ENCODE measurements at places on chromosomes 11 and 22.

DNA sequence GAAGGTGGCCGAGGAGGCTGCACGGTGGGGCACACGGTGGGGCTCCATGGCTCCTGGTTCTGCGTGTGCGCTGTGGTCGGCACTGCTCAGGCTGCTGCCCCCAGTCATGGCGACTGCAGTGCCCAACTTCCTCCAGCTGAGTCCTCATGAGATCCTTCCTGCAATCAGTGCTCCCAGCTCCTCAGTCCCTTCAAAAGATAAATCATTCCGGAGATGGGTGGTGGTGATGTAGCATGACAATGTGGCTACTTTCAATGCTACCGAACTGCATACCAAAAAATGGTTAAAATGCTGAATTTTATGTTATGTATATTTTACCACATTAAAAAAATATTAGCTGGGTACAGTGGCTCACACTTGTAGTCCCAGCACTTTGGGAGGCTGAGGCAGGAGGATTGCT is 14.1 kb upstream of the VPREB1 start:
- DNase-seq, result no peak

DNA sequence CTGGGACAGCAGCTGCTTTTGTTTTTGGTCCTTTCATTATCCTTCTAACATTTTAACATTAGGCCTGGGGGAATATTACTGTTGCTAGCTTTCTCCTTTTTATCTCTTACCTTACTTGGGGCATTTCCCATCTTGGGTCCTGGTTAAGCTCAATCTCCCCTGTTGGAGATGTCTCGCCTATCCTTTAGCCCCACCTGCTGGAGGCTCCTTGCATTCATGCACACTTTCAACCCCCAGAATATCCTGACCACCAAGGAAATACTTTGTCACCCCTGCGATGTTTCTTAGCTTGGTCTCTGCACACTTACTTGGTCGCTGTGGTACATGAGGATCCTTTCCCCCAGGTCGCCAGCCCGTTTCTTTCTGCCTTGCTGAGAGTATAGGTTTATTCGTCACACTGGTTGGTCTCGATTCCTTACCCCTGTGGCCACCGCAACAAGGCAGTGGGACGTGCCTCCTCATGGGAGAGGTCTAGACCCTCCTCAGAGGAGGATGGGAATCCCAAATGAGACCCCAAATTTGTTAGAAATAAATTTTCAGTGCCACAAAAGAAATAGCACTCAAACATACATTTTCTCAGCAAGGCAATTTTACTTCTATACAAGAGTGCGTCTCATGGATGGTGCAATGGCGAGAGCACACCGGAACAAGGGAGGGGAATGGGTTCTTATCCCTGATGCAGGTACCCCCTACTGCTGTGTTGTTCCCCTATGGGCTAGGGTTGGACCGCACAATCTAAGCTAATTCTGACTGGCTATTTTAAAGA is 5.4 kb upstream of the TXN2 start:
- no peak for DNase-seq

DNA sequence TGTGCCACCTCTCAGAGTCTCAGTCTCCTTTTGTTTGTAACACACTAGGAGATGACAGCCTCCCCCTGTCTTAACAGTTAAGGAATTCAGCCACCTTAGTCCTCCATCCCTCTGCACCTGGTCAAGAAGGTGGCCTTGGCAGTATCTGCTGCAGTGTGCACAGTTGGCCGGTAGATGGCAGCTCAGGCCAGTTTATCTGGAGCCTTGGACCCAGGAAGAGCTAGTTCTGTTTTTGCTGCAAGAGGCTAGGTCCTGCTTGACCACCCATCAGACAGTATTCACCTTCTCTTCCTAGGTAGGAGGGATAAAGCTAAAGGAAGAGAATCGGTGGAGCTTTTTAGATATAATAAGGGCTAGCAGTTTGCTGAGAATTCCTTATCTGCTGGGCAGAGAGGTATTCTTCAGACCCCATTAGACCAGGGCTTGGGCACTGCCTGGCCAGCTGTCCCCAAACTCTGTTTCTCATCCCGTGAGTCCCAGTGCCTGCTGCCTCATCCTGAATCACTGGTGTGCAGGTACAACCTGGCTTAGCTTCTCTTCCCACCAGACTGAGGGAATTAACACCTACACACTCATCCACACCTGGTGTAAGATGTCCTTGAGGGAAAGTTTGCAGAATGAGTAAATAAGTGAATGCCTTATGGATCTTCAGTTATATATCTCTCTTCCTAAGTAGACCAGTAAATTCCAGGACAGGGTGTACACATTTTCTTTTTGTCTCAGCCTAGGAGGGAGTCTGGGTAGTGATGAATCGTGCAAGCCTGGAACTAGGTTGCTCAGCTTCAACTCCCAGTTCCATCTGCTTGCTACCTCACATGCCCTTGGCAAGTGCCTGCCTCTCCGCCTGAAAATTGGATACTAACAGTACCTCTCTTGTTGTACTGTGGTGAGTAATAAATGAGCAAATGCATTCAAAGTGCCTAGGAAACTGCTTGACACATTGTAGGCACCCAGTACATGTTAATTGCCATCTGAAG is 70.8 kb upstream of the NARS2 start:
- DNase-seq, result no peak

GRCh38 chr11:94650756-94651155 is 83.6 kb downstream of the PIWIL4 start:
- DNase-seq, result peak; percentile 80

DNA sequence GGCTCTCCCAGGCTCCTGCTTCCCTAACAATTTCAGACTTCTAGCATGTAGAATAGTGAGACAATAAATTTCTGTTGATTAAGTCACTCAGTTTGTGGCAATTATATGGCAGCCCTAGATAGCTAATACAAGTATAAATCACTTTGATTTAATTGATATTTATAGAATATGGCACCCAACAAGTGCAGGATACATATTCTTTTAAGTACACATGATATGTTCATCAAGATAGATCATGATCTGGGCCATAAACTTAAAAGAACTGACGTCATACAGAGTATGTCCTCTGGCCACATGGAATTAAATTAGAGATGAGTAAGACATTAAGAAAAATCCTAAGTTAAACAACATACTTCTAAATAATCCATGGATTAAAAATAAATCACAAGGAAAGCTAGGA is 67.5 kb upstream of the AMOTL1 start:
- no peak for DNase-seq

- DNase-seq, result no peak
These were observed 5.2 kb downstream of the OLFML1 start for GRCh38 chr11:7490535-7490934.

GRCh38 chr11:115360186-115360824 is 143.9 kb downstream of the CADM1 start:
- no peak for DNase-seq

- DNase-seq, result no peak
These were observed 522 bp downstream of the RHOG start for GRCh38 chr11:3840004-3840869.

DNA sequence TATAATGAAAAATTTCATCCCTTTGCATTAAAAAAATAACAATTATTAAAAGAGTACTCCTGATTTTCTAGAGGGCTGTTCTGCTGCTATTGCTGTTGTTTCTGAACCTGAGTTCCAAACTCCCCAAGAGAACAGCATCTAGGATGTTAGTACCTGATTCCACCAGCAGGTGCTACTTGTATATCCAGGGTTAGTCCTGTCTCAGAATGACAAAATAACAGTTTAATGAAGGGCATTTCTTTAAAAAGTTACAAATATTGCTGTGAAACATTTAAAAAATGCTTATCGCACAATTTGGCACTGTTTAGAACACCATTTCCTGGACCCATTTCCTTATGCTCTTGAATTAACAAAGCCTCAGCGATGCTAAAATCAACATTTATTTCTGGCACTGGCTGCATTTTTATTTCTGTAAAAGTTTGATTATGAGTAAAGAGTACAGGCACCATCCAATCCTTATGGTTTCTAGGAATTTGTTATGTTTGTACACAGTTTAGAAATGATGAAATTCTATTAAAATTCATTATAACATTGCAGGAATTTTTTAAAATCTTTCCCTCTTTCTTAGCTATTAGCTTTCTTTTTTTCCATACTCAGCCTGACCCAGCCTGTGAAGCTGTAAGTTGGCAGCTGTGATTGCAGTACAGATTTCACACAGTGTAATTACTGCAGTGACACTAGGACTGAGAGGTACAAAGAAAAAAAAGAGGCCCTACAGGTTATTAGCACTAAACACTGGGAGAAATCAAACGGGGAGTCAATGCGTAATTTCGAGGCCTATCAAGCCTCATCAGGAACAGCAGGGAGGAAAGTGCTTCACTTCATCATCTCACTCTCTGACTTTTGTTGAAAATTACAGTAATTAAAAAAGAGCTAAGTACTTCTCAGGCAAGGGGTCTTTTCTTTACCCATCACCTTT is 208.8 kb downstream of the DCDC1 start:
- DNase-seq, result no peak

DNA sequence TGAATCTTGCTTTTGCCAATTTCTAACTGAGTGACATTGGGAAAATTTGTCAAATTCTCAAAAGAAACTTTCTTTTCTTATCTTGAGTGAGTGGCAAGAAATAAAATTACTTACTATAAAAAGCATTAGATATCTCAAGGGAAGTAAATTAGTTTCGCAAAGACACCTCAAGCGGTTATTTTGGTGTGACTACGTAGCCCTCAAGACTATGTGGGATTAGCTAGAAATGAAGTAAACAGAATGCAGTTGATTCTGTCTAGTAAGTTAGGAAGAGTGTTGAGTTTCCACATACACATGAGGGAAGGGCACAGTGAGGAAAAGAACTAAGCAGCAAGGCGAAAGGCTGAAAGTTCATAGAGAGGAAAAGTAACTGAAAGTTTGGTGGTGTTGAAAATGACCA is 28.3 kb upstream of the MS4A6A start:
- DNase-seq, result no peak

- no peak for DNase-seq
These were observed 31.5 kb downstream of the CDKN1C start for GRCh38 chr11:2853997-2854560.

DNA sequence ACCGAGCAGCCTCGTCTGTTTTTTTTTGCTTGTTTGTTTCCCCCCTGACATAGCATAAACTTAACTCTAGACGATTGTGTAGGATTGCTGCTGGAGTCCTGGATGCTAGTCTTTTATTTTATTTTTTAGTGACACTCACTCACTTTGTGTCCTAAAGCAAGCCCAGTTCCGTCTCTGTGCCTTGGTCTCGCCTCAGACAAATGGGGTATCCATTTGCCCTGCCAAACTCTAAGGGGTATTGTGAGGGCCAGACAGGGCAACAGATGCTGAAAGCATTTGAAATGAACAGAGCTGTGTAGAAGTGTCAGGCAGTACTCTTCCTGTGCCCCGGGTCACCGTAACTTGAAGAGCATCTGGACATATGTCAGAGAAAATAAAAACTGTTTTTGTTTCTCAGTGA is 34.8 kb upstream of the DKK3 start:
- no peak for DNase-seq

- no peak for DNase-seq
These were observed 10.0 kb downstream of the TRIM44 start for GRCh38 chr11:35672608-35673007.

DNA sequence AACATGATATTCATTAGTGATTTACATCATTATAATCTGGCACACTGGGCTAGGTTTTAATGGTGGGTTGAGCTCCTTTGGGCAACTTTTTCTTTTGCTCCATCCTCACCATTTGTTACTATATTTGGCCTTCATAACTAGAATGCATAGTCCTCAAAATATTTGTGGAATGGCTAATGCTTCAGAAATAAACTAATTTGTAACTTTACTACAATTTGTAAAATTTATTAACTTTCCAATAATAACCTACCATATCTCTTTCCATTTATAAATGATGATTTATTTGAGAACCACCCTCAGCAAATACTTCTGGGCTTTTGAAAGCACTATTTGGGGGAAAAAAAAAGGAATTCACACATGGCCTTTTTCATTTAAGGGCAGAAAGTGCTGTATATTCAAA is 79.7 kb downstream of the LARGE2 start:
- DNase-seq, result no peak

DNA sequence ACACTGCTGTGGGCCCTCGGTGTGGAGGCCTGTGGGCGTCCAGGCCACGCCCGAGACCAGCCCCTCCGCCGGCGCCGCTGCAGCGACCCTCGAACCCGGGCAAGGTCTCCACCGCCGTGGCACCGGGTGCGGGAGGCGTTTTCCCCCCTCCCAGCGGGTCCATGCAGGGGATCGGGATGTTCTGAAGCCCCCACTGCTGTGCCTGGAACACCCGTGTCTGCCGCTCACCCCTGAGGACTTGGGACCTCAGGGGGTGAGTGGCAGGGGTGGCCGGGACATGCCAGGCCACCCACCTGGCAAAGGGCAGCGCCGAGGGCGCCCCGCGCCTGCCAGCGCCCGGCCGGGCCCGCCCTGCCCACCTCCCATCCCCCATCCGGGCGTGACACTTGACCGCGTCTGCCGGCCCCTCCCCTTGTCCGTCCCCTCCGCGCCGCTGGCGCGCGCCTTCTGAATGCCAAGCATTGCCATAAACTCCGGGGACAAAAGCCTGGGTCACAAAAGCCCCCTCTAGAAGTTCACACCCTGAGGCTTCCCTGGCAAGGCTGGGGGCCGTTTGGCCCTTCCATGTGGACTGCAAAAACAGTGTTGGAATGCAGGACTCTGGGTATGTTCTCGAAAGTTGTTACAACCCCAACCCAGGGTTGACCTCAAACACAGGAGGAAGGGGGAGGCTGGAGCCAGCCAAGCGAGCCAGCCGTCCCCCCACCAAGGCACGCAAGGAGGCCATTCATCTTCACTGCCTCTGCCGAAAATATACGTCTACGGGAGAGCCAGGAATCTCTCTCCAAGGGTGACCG is 819 bp upstream of the KCNQ1OT1 start:
- DNase-seq, result no peak

DNA sequence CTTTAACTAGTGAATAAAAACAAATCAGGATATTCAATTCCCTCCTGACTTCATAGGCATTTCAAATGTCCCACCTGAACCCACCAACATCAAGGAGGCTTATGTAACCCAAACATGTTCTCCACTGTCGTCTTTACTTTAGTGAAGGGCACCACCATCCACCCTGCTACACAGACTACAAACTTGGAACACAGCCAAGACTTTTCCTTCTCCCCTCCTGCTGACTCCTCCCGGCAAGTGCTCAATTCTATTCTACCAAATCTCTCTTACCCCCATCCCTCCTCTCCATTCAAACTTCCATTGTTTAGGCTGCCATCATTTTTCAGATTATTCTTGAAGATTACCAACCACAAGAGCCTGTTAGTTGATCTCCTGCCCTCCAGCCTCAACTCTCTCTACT is 24.3 kb downstream of the SAAL1 start:
- DNase-seq, result no peak

DNA sequence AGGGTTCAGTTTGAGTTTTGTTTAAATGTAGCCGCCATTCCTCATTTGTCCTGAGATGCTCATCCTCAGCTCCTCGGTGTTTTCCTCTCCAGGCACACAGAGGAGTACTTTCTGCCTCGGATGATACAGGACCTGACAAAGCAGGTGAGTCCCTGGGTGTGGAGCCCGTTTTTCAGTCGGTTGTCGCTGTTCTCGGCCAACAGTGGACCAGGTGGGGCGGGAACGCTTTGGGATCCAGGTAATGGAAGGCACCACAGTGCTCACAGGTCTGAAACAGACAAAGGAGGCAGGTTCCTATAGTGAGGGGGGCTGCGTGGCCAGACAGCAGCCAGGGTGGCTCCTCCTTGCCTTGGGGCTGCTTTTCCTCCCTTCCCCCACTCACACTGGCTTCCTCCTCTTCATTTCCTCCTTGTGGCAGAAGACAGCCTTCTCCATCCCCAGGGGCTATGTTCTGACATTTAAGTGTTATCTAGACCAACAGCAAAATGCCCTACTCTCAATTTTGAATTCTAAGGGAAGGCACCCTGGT is 19.4 kb downstream of the NADSYN1 start:
- DNase-seq, result no peak

All from AG09319 (cell line).